ENCODE measurements at places on chromosomes 4 and X.

- no peak for DNase-seq
Measured at GRCh38 chrX:13000301-13000811, 25.4 kb downstream of the TMSB4X start.

DNA sequence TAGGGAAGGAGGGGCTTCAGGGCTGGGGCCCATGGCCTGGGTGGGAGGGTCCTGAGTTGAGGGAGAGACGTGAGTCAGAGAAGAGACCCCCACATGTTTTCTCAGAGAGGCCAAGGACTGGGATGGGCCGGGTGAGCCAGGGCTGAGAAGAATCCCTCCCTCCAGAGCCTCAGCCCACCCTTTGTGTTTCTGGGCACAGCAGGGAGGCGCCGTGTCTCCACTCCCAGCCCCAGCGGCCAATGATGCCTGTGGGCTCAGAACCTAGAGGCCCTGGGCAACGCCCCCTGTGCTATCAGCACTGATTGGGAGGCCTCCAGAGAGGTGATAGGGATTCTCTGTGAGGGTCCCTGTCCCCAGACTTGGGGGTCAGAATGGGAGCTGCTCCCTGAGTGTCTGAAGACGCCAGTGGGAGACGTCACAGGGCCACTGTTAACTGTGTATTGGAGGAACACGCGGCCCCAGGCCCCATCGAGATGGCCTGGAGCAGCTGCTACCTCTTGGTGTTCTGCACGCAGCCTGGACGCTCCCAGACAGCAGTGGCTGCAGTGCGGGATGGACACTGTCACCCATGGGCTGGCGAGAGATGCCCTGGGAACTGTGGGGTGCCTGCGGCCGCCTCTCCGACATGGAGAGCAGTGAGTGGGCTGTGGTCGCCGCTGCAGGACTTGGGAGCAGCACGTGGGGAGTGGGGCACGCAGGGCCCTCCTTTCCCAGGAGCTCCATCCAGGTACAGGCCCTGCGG is 8.5 kb downstream of the FGFRL1 start:
- DNase-seq: no peak

GRCh38 chrX:118632862-118633261 is 94.5 kb upstream of the IL13RA1 start:
- DNase-seq: no peak

DNA sequence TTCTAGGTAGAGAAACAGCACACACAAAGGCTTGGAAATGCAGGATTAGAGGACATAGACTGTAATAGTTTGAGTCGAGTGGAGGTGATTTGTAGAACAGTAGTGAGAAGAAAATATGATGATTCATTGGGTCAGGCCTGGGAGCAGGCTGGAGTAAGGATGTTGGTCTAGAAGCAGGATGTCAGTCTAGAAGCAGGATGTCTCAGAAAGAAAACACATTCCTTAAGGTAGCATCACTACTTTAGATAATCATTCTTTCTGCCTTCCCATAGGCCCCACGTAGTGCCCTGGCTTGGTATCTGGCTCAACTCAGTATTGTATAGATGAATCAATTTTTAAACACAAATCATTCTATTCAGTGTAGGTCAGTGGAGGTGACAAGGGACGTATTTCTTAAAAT is 11.2 kb upstream of the DACH2 start:
- DNase-seq: no peak

DNA sequence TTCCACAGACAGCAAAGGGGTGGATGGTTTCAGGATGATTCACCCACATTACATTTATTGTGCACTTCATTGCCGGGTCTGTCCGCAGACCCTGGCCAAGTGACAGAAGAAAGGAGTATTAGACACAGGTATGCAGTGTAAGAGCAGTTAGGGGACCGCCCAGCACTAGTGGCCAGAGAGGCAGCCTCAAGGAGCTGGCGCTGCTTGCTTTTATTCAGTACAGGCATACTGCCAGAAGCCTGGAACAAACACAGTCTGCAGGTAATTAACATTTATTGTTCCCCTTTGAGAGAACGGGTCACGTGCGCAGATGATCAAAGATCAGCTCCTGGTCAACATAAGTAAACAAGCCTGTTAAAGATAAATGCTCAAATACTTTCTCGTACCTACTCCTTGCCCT is 1639.0 kb upstream of the IGFBP7 start:
- DNase-seq: peak; percentile 52

GRCh38 chrX:78650906-78651437 is 8.2 kb downstream of the RTL3 start:
- DNase-seq: no peak

DNA sequence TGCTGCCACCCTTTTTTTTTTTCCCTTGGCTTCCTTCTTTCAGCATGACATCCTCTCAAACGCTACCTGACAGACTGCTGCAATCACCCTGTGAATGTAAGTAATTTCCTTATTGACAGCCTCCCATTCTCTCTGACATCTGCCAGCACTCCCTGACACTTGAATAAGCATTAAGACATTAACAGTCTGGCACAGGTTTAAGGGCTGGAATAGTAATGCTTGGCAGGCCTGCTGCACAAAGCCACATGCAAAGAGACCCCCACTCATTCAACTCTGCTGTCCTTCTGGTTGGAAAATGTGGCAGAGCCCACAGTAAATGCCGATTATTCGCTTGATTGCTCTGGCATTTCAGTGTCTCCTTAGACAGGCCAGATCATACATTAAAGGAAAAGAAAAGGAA is 28.1 kb upstream of the RASGEF1B start:
- no peak for DNase-seq

- DNase-seq: no peak
Measured at GRCh38 chrX:25180242-25180641, 164.5 kb upstream of the ARX start.

- DNase-seq: no peak
Measured at GRCh38 chr4:83563998-83564397, 28.1 kb downstream of the GPAT3 start.

DNA sequence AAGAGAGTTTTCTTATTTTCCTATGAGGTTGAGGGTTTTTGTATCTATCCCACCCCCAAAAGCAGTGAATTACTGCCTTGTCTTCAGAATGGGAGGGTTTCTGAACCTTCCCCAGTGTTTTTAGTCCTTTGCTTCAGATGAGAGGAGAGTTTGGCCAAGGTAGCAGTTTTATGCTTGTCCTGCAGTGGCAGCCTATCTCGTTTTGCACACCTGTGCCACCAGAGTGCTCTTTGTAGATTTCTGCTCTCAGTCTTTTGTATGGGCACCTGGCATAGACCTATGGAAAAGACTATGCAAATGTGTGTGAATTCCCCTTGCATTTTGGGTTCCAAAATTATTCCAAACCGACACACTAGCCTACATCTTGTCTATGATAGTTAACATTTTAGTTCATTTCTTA is 5.8 kb downstream of the TBC1D19 start:
- no peak for DNase-seq

DNA sequence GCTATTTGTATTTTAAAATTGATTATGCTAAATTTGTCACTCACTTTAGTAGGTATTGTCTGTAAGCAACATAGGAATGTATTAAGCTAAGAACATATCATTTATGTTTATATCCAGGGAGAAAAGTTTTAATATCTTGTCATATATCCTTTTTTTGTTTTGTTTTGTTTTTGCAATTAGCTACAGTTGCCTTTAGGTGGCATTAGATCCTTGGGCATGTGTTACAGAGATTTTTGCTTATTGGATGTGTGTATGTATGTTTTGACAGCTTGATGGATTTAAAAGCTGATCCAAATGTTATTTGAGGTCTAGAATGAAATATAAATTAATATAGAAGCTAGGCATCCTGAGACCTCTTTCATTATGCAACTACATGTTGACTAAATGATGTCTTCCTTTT is 36.1 kb upstream of the OTUD4 start:
- DNase-seq: peak; percentile 28

- no peak for DNase-seq
Measured at GRCh38 chr4:9769321-9769720, 12.1 kb upstream of the DRD5 start.

DNA sequence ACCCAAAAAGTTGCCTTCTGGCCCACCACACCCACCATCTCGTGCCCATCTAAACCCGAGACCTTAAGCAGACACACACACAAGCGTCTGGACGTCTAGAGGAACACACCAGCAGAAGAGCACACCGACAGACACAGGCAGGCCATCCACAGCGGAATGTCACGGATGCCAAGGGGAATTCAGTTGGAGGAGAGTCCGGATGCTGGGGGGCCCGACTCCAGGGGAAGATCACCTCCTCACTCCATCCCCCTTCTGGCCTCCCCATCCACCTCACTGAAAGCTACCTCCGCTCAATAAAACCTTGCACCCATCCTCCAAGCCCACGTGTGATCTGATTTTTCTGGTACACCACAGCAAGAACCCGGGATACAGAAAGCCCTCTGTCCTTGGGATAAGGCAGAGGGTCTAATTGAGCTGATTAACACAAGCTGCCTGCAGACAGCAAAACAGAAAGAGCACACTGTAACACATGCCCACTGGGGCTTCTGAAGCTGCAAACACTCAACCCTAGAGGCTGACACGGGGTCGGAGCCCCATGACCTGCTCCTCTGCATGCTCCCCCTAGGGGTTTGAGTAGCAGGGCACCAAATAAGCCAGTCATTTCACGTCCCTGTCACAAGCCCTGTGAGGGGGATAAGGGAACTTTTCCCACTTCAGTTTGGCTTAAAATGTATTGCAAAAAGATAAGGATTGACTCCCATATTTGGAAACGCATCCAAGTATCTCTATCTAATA is 339.6 kb upstream of the PCDH10 start:
- no peak for DNase-seq

GRCh38 chr4:40843696-40844095 is 93.9 kb downstream of the NSUN7 start:
- DNase-seq: no peak

- peak; percentile 20 for DNase-seq
Measured at GRCh38 chr4:105145903-105146275, 787 bp upstream of the TET2 start.

- no peak for DNase-seq
Measured at GRCh38 chr4:83889802-83890201, 353.9 kb downstream of the GPAT3 start.

DNA sequence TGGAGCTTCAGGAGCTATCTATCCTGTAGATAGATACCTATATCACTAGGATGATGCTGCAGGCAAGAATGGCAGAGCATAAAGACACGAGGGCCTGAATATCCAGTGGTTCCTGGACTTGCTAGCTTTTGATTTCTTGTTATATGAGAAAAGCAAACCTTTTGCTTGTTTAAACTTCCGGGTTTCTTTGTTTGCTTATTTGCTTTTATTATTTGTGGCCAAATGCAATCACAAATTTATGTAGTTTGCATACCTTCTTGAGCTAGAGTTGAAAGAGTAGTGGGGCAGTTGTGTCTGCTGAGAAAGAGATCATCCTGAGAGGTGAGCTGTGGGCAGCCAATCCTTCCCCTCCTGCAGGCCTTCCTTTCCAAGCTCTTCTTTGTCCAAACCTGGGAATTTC is 245.7 kb downstream of the AR start:
- no peak for DNase-seq

- DNase-seq: no peak
Measured at GRCh38 chrX:487836-488235, 101.1 kb upstream of the PPP2R3B start.

- no peak for DNase-seq
Measured at GRCh38 chrX:31190221-31190975, 118.6 kb upstream of the FTHL17 start.

- no peak for DNase-seq
Measured at GRCh38 chr4:140367738-140368137, 5.7 kb upstream of the SCOC start.

GRCh38 chr4:139901531-139902320 is 236.1 kb downstream of the MGST2 start:
- DNase-seq: no peak

- DNase-seq: no peak
Measured at GRCh38 chr4:36209941-36210649, 34.2 kb downstream of the ARAP2 start.

GRCh38 chr4:10015140-10015753 is 6.0 kb downstream of the SLC2A9 start:
- DNase-seq: peak; percentile 45

- no peak for DNase-seq
Measured at GRCh38 chr4:73843369-73843768, 6.9 kb downstream of the CXCL6 start.

GRCh38 chrX:12405306-12405705 is 267.0 kb downstream of the FRMPD4 start:
- DNase-seq: no peak

DNA sequence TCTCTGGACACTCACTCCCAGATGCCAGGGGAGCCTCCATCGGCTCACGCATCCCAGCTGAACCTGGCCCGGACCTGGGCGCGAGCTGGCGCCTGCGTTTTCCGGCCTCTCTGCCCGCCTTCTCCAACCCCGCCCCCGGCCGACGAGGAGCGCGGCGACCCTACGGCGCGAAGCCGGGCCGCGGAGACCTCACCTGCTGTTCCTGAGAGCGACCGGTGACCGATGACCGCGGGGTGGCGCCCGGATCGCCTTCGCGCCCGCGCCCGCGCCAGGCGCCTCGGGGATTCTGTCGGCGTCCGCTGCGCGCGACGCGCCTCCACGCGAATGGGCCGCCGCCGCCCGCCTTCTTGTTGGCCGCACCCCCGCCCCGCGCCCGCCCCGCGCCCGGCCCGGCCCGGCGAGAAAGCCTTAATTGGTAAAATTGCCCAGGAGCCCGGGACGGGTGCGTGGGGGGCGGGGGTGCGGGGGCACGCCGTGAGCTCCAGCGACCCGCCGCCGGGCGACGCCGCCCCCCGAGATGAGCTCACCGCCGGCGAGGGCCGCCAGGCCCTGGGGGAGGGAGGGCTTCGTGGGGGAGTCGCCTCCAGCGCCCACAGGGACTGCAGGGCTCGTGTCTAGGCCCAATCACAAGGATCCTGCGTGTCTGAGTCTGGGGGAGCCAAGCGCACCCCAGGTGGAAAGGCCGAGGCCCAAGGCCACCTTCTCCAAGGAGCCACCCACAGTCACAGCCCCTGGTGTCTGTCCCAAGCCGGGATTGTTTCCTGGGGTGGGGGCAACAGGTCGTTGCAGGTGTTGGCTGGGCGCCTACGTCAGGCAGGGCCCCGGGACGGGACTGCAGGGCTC is at the start of gene FLNA:
TSS of gene FLNA (minus strand) at position 322 of the 843 bp plus-strand sequence. CDS start 3,389 bp downstream, outside the sequence.
- DNase-seq: peak; percentile 33

DNA sequence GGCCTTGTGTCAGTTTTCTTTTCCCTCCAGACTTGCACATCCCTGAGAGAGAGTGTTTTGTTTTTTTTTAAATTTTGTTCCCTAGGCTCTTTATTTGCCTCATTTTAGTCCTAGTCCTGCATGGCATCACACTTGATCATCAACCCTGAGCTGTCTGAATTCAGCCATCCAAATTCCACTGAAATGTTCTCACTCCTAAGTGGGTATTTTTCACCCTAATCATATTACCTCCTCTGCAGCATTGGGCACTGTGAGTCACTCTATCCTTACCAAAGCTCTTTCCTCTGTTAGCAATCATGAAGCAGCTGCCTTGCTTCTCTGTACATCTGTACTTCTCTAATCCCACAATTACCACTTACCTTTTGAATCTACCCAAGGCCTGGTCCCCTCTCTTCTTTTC is 356.6 kb upstream of the MAGEB2 start:
- DNase-seq: no peak

GRCh38 chr4:82614838-82615449 is 53.2 kb upstream of the TMEM150C start:
- DNase-seq: no peak

Measured in NCI-H510A treated with DMSO at 0.1 percent for 48 hours (cell line).